ENCODE measurements at places on chromosomes 3 and 15.

DNA sequence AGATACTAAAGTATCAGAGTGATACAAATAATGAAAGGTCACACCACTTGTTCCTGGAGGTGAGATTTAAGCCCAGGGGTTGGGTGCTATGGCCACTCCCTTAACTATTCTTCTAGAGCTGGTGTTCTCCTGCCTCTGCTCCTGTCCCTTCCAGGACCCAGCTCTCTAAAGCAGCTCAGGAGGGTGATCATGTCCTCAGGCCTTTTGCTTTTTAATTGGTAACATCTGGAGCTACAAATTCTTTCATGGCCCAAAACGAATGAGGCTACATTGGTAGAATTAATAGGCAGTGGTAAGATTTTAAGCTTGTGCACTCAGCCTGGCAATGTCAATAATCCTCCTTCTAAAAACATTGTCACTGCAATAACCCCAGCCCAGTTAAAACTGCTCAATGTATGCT lies 38.2 kb upstream of the CNOT10 start:
- DNase-seq = no peak

GRCh38 chr15:70329179-70329578 lies 231.5 kb upstream of the TLE3 start:
- DNase-seq = no peak

DNA sequence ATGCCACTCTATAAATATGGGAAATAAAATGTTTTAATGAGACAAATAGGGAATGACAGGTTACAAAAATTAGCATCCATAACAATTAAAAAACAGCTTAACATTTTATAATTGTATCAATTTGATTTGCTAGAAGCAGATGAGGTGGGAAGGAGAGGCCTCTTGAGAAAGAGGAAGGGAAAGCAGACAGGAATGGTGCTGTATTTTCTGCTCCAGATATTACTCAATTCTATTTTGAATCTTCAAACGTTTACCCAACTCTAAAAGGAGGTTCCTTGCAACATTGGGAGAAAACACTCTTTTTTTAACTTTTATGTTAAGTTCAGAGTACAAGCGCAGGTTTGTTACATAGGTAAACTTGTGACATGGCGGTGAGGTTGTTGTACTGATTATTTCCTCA lies 44.9 kb upstream of the ALDH1A3 start:
- no peak for DNase-seq

GRCh38 chr15:90710436-90711027 lies 6.6 kb upstream of the BLM start:
- no peak for DNase-seq

DNA sequence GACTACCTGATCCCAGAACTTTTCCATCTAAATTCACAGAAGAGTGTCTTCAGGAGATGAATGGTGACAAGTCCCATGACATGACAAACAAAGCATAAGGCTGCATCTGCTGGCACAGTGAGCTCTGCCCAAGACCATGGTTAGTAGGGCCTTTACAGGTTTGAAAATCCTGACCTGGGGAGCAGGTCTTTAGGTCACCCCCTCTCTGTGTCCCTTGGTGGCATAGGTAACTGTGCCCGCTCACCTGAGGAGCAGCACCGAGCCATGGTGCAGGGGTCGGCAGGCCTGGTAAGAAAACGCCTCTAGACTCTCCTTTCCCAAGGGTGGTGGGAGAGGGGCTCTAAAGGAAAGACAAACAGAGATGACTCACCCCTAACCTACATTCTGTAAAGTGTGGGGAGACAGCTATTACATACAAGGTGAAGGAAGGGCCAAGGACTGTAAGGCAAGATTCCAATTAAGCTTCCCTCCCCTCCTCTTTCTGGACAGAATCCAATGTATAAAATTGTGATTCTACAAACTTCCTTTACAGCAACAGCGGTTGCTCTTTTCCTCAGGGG lies 74.0 kb downstream of the SATB1 start:
- no peak for DNase-seq

DNA sequence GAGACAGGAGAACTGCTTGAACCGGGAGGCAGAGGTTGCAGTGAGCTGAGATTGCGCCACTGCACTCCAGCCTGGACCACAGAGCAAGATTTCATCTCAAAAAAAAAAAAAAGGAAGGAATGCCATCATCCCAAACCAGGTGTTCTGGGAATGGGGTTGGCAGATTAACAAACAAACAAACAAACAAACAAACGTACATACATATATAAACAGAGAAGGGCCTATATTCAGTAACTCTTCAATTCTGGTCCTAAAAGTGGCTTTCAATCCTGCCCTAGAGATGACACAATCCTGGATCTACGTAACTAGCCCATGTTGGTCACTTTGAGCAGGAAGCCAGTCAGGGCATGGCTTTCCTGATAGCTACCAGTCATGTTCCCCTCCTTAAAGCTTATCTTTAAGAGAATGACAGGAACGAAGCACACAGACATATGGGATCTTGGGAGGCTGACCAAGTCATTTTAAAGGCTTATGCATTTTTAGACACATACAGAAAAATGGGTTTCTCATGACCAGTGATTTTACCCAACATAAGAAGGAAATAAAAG lies 29.9 kb upstream of the RAB11A start:
- DNase-seq = no peak

- no peak for DNase-seq
Measured at GRCh38 chr15:74233851-74234597, 2.1 kb upstream of the CCDC33 start.

DNA sequence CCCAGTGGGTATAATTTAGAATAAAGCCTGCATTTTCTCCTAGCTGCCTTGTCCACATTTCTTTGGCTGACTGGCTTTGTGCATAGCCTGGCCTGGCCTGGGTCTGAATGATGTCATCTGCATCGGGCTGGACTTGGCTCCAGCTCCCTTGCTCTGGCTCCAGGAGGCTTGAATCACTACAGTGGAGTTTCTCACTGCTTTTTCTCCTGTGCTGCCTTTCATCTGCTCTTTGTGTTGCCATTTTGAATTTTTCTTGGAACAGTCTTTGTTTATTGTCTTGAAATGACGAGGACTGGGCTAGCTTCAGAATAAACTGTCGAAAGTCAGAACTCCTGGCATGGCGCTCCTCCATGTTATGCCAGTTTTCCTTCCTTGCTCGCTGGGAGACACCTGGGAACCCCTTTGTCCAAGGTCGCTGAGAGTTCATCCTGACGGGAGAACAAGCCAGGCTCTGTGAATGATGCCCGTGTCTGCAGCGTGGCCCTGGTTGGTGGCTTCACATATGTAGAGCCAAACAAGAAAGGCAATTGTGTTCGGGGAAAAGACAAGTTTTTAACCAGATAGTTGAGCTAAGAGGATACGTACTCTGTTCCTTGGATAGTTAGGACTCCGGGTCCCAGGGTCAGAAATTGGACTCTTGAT lies 258.9 kb downstream of the PDZRN3 start:
- no peak for DNase-seq

DNA sequence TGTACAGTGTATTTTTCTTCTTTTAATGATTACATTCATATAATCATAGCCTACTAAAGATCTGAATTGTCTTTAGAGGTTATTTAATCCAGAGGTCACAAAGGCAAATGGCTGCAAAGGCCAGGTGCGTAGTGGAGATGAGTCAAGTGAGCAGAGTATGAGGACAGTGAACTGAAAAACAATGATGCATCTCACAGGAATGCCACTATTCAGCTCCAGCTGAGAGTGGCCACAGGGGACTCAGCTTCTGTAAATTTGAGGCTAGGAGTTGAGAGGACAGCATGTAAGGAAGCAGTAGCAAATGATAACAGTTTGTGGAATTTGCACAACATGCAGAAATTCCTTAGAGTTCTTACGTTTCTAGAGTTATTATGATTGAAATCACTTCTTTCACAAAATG lies 50.4 kb downstream of the COL6A5 start:
- DNase-seq = no peak

GRCh38 chr3:113063126-113063894 lies 72.5 kb downstream of the GTPBP8 start:
- DNase-seq = no peak

DNA sequence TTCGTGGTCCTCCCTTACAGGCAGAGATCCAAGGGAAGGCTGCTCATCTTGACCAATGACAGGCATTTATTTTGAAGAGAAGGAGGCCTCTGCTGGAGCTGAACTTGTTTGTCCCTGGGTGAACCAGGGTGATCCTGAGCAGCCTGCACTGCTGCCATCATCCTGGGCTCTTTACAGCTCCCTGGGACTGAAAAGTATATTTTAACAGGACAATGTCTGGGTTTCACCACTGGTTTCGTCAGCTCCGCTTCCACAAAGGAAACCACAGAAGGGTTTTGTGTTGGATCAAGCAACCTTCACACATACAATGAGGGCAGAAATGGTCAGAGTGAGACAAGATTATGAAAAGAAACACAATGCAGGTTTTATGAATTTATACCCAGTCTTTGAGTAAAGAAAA lies 400.7 kb upstream of the TPM1 start:
- DNase-seq = no peak

DNA sequence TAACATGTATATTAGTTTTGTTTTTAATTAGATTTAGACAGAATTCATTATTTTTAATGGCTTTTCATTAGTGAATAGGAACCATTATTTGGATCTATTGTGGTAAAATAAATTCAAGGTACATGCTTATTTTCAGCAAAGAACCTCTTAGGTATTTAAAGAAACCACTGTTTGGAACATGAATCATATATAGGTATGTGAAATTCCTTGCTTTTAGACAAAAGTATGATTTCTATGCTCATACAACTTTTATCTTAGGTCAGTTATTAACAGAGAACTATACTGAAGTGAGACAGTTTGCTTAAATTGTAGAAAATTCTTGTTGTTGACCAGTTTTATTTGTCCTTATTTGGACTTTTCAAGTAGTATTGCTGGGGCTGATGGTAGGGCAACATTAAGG lies 389.9 kb downstream of the FEZF2 start:
- no peak for DNase-seq

GRCh38 chr3:17974206-17974841 lies 231.9 kb upstream of the TBC1D5 start:
- DNase-seq = no peak

DNA sequence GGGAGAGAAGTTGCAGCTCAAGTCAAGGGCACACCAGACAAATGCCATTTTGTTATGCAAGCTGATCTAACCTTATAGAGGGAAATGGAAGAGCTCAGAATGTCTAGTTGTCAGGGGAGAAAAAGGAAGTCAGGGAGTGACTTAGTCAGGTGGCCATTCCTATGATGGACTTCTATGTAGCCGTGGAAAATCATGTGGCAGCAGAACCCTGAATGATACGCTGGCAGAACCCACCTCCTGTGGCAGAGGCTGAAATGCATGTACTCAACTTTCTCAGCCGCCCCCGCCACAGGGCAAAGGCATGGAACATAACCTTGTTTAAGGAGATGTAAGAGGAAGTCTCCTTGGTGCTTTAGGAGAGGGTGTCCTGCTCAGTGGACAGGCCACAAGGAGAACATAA lies 37.7 kb upstream of the PARL start:
- DNase-seq = no peak

- no peak for DNase-seq
Measured at GRCh38 chr3:4795905-4796304, 183.3 kb upstream of the BHLHE40 start.

DNA sequence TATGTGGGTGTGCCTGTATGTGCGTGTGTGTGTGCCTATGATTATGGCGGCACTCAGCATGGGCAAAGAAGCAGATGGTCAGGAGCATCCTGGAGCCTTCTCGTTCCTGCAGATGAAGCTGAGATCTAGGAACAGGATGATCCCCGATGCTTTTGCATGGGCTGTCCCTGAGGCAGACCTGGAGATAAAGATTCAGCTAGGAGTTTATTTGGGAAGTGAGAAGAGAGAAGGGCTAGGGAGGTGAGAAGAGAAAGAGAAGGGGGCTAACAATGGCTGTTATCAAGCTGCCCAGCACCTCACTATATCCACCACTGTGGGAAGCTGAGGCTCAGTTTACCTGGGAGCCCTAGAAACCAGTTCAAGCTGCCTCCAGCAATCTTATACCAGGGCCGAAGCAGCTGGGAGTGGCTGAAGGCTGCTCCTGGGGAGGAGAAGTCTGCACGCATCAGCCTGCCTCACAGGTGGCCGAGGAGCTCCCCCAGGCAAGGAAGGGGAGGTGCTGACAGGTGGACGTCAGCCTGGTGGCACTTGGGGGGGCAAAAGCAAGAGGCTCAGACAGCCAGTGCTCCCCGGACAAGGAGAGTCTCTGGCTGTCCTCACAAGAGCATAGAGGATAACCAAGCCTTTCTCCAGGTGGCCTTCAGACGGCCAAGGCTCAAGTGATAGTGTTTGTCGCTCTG lies 94.0 kb upstream of the IQSEC1 start:
- no peak for DNase-seq

GRCh38 chr3:185824051-185825005 lies 514 bp downstream of the IGF2BP2 start:
- DNase-seq = no peak

GRCh38 chr3:128226795-128227395 lies 73.6 kb downstream of the EEFSEC start:
- no peak for DNase-seq

- DNase-seq = no peak
Measured at GRCh38 chr3:110918963-110919362, 152.7 kb upstream of the NECTIN3 start.

DNA sequence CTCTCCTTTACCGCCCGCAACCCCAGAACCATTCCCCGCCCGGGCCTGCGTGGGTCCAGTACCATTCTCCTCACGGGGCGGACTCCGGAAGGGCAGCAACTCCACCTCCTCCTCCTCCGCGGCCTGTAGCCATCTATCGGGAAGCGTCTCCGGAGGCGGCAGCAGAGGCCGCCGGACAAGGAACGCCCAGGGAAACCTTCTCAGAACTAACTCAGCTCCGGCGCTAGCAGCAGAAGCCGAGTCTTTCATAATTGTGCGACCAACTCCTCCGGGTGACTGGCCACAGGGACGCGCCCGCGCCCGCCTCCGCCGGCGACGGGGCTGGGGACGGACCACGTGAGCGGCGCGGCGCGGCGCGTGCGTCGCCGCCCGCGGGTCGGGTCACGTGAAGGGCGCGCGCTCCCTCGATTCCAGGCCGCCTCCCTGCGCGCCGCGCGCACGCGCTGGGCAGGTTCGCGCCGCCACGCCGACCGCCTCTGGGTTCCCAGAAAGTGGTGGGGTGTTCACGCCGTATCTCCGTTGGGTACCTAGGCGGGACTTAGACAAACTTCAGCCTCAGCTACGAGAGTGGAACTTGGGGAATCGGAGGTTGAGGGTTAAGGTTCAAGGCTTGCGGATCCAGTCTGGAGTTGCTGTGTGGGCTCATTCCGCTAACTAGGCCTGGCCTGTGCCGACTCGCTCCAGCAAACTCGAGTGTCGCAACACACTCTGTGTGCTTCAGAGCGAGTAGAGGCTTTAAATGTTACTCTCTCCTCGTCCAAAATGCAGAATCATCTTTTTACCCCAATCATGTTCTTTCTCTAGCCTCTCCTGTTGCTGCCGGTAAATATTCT lies at the start of gene TRPM7:
Gene TRPM7 (minus strand): TSS at position 329 of the 833 bp plus-strand sequence. CDS start 264 bp downstream, at position 65.
- DNase-seq = peak; percentile 52
